ENCODE measurements at places on chromosomes 13 and 19.
A peak's percentile ranks its signal among the peaks of the same experiment; 100 is the strongest.

DNA sequence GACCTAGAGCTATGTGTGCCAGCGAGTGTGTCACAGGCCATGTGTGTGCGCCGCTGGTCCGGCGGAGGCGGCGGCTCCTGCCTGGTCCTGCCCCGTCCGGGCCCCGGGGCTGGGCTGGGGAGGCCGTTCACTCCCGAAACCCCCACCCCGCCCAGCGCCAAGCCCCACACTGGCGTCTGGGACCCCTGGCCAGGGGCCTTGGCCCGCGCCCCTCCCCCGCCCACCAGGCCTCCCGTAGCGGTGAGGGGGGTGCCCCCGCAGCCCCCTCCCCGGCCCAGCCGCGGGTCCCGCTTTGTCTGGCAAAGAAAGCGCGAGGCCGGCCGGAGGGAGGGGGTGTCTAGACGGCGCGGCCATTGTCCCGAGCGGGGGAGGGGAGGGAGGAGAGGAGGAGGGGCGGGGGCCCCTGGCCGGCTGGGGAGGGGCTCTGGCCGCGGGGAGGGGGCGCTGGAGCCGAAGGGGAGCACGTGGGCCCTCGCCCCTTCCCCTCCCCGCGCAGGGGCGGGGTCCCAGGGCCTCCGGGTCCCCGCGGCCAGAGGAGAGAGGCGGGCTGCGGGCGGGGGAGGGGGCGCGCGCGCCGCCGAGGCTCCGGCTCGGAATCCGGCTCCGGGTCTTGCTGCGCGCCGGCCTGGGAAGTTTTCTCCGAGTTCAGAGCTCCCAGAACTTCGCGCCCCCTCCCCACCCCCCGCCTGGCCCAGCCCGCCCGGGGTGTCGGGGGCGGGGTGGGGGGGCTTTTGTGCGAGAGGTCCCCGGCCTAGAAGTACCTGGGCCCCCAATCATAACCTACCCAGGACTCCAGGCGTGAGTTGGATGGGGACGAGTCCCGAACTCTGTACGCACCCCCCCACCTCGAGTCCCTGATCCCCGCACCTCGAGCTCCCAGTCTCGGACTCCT lies 888 bp downstream of the NOTCH3 start:
- no peak for DNase-seq

DNA sequence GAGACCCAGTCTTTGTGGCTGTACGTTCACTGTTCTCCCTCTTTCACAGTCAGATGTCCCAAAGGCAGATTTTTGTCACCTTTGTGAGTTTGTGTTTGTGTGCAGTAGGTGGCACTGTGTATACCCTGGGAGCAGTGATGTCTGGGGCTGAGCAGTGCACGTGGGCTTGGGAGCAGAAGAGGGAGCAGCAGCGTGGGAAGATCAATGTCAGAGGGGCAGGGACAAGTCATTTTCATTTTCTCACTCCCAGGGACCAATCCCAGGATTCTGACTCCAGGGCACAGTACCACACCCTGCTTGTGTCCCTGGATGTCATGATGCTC lies 2.0 kb upstream of the PSG6 start:
- DNase-seq: peak; percentile 13

DNA sequence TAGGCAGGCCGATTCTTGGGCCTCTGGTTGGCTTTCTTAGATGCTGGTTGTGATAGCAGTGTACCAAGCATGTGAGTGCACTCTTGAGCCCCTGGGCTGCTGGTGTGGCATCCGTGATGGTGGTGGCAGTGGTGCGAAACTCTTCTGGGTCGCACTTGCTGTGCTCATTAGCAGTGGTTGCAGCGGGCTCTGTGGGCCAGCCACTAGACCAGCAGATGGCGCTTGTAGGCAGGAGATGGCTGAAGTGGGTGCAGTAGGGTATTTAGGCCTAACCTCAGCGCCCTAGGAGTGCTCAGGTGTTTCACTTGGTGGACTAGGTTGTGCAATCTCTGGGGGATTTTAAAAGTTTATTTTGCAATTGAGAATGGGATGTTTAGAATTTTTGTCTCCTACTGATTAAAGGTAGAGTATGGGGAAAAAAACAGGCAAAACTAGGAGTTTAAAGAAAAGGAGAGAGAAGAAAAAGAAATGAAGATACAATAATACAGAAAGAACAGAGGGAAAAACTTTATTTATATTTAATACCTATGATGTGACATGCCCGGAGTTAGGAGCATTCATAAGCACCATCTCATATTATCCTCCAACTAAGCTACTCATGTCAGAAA lies 4.3 kb upstream of the ZNF17 start:
- DNase-seq: peak; percentile 61

- DNase-seq: no peak
These were observed 41.3 kb upstream of the NPAS1 start for GRCh38 chr19:46978171-46978869.

- peak; percentile 98 for DNase-seq
These were observed at the start of gene CLPTM1 for GRCh38 chr19:44954649-44955504. Gene CLPTM1 (plus strand): TSS chr19:44955380. CDS start chr19:44955396, 16 bp downstream.

- DNase-seq: no peak
These were observed 253.6 kb upstream of the DACH1 start for GRCh38 chr13:72120632-72121031.
